Stimulated activated CD4-positive, alpha-beta T cell treated with anti-CD3 and anti-CD28 coated beads, TNF-alpha, amount 100 ng/mL, for 1 hour (primary cell): ENCODE measurements at places on chromosomes 2 and 18.
A peak's percentile ranks its signal among the peaks of the same experiment; 100 is the strongest.

GRCh38 chr18:61400016-61400635 lies 66.9 kb downstream of the CDH20 start:
- DNase-seq = no peak

DNA sequence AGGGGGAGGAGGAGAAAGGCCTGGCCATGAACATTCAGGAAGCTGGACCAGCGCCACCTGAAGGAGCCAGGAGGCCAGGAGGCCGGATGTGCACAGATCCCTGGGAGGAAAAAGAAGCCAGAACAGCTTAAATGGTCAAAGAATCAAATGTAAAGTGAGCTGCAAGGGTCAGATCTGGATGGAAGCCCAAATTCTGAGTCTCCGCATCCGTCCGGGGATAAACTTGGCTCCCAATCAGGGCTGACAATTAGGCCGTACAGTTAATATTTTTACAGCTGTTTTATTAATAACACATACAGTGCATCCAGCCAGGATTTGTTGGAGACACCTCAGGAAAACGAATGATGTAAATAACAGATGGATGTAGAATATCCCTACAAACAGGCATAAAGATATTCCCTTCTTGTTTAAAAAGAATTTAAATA lies 495.1 kb upstream of the TCF4 start:
- no peak for DNase-seq

DNA sequence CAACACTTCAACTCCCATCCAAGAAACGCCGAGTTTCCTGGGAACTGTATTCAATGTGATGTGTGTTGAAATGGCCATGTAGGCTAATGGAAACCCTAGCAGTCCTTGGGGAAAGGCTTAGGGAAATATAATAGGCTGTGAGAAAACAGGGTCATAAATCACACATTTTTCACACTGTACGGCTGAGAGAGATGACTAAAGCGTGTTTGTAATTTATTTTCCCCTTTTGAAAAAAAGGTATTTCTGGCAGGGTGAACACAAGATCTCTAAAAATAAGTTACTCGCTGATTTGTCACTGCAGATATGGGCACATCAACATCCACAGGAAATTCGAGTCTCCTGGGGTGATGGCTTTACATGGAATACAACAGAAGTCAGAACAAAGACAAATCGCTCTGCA lies 109.6 kb upstream of the ST6GAL2 start:
- DNase-seq = no peak

GRCh38 chr18:26614374-26614773 lies 66.0 kb upstream of the KCTD1 start:
- DNase-seq = no peak

- DNase-seq = no peak
Measured at GRCh38 chr2:231854616-231855125, 68.4 kb downstream of the COPS7B start.

DNA sequence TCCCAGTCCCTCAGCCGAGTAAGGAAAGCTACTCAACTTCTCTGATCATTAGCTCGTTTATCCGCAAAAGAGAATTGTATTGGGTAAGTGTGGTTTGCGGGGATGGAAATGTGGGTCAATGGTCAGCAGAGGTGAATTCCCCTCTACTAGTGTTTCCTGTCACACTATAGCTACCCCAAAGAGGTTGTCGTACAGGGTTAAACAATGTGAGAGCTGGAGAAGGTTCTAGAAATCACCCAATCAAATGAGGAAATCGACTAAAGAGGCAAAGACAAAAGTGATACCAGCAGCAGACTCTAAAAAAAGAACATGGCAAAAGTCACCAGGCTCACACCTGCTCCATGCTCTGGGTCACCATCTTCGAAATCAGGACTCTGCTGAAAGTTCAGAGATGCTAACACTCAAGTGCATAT lies 144.7 kb upstream of the ITGA4 start:
- no peak for DNase-seq

DNA sequence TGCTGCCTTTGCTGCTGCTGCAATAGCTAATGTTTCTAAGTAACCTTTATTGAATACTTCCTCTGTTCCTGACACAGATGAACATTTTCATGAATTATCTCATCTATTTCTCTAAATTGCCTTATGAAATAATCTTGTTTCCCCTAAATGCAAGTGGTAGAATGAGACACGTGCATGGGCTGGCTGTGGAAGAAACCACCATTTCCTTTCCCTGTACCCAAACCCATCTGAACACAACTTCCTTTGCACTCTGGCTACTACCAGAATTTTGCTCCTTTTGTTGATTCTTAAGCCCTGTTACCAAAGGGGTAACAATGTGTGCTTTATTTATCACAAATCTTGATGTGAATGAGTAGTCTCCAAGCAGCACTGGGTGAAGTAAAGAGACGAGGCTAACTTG lies 29.2 kb downstream of the AKAIN1 start:
- no peak for DNase-seq

- no peak for DNase-seq
Measured at GRCh38 chr2:238929242-238930081, 81.6 kb downstream of the TWIST2 start.

- DNase-seq = no peak
Measured at GRCh38 chr2:38415728-38416291, 38.7 kb upstream of the ATL2 start.

DNA sequence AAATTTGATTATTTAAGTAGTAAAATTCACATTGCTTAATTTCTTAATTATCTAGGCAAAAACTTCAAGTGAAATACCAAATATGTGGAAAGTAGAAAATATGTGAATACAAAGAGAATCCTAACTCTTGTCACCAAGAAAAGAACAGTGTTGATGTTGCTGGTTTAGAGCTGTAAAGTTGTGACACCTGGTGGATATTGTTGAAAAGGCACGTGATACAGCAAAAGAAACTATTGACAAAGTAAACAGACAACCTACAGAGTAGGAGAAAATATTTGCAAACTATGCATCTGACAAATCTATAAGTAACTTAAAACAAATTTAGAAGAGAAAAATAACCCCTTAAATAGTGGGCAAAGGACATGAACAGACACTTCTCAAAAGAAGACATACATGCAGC lies 25.6 kb upstream of the ZC3H15 start:
- no peak for DNase-seq

GRCh38 chr2:36253086-36253485 lies 102.5 kb upstream of the CRIM1 start:
- DNase-seq = no peak

DNA sequence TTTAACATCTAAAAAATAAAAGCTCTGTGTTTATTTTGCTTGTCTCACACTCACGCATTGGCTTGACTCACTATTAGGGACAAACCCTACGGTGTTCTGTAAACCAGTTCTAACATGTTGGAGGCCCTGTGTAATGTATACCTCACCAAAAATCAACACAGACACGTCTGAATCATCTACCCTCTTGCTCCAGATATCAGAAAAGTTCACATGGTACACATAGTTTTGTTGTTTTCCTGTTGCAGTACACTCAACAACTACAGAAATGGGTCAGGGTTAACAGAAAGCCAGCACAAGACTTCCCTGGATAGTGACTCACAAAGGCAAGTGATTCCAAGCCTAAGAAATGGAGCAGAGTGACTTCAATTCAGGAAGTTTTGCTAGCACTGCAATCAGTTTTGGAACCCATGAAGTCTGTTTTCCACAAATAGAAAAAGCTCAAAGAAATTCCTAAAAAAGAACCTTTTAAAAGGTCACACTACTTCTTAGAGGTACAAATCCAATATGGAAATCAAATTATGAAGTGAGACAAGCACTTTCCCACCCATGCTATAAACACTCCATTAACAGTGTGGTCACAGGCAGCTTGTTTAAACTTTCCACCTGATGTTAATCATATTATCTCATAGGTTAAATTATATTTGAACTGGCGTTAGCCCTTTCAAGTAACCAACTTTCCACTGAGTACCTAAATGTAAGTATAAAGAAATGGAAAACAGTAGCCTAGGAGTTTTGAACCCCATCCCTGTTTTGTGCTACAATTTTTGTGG lies 87.4 kb downstream of the GAREM1 start:
- DNase-seq = no peak

GRCh38 chr2:150319085-150319484 lies 168.4 kb downstream of the RND3 start:
- DNase-seq = no peak

DNA sequence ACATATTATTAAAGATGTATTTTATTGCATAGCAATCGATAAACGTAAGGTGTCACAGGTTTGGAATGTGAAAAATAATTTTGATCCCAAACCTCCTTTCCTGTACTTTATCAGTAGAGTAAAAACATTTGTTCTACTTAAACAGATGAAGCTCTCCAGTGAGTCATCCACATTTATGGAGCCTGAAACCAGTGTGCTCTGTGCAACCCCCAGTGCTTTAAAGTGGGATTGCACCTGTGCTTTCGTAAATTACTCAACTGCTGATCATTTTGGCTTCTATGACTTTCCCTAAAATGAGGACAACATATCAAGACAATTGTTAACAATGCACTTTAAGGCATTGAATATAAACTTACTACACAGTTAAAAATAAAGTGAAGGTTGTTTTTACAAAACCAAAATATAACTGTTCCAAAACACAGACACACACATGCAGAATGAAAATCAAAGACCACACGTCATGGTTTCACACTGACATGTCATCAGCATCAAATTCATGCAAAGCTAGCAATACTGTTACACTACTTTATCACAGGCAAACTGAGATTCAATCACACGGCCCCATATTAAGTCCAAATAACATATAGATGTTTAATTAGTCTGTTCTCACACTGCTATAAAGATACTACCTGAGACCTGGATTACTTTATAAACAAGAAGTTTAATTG lies 9.7 kb downstream of the TMEM18 start:
- DNase-seq = no peak

DNA sequence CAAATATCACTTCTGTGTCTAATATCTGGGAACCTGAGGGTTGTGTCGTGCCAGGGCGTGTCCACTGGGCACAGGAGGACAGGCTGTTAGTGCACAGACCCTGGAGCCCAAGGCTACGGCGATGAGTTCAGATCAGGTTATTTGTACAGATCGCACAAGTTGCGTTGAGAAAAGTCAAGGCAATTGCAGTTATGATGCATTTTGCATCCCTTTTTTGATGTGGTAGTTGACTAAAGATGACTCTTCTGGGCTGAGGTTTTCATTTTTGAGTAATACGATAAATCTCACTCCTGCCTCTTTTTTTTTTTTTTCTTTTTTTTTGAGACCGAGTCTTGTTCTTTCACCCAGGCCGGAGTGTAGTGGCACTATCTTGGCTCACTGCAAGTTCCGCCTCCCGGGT lies 7.2 kb downstream of the RBFA start:
- DNase-seq = no peak

GRCh38 chr18:11960743-11961380 lies 20.4 kb upstream of the IMPA2 start:
- DNase-seq = no peak

GRCh38 chr2:26346454-26347053 lies at the start of gene ADGRF3:
TSS of gene ADGRF3 (minus strand) at chr2:26346789. CDS start at chr2:26346234, 555 bp downstream.
- DNase-seq = peak; percentile 20

DNA sequence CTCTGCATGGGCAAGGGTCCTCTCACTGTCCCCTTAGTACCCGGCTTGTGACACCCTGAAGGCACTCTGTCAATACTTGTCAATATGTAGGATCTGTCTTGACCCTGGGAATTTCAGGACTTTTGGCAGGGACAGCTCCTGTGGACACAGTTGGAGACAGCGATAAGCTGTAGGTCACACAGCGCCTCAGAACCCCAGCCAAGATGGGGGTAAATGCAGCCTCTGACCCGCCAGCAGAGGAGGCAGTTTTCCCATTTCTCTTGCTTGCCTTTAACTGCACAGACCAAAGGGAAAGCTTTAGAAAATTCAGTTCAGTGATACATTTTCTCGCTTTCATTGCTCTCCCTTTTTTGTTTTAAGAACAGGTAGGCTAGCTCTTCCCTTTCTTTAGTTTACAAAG lies 54.8 kb upstream of the KLHL29 start:
- DNase-seq = no peak

DNA sequence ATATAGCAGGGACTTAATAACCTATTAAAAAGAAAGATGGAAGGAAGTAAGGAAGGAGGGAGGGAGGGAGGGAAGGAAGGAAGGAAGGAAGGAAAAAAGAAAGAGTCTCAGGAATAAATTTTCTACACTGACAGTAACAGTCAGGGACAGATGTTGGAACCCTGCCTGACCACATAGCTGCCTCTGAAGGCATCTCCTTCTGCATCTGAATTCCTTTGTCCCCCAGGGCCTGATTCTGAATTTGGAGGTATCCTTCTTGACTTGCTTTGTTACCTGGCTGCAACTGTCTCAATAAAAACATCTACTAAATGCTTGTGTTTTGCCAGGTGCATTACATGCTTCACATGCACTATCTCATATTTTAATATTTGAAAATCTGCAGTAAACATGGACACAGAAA lies 17.4 kb upstream of the LRATD1 start:
- no peak for DNase-seq

GRCh38 chr18:59300676-59301285 lies 17.7 kb downstream of the CPLX4 start:
- no peak for DNase-seq

- DNase-seq = no peak
Measured at GRCh38 chr2:23745726-23746105, 181.2 kb downstream of the ATAD2B start.

DNA sequence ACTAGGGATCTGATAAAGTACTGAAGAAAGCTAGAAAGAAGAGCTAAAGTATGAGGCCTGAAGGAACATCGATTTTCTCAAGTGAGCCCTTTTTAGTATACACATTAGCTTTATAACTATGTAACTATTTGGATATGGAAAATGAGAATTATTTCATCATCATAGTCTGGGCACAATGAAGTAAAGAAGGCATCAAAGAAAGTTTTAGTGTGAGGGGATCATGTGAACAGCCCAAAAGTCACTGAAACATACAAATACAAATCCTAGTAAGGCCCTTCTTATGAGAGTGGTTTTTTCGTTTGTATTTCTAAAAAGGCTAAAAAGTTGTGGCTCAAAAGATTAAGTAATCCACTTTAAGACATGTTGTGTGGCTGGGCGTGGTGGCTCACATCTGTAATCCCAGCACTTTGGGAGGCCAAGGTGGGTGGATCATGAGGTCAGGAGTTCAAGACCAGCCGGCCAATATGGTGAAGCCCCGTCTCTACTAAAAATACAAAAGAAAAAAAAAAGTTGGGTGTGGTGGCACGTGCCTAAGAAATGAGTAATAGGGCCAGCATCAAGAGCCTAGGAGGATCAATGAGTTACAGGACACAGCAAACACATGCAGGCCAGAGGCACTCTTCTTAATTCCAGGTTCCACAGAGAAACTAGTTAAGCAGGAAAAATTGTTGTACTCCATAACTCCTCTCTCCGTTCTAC lies 61.9 kb downstream of the PUM2 start:
- no peak for DNase-seq

DNA sequence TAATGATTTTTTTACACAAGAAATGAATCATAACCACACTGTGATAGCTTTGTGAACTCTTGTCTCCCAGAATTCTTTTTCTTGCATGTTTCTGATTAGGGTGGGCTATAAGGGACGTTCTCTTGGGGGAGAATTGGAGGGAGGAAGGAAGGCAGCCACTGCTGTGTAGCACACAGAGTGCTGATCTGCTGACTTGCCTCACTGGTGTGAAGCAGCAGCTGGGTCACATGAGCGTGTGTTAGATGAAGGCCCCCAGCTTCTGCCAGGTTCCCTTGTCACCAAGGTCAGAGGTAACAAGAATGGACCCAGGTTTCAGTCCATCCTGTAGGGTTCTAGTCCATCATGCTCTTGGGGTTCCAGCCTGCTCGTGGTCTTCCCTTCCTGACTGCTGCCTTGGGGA lies 107.4 kb upstream of the GLI2 start:
- no peak for DNase-seq
